ENCODE measurements at places on chromosomes 7 and 10.

DNA sequence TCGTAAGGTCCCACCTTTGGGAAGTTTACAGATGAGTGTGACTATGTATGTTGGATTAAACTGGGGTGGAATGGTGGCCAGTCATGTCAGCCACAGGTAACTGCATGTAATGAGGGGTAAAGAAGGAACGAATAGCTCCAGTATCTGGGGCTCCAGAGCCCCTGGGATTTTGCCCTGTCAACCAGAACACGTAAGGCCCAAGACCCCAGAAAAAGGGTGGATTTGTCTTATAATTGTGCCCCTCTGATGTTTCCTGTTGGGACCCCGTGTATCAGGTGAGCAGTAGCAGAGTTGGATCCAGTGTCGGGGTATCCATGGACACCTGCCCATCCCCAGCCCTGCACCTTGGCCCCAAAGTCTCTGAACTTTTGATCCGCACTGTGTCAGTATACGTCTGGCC lies 76.9 kb downstream of the ADARB2 start:
- no peak for DNase-seq

DNA sequence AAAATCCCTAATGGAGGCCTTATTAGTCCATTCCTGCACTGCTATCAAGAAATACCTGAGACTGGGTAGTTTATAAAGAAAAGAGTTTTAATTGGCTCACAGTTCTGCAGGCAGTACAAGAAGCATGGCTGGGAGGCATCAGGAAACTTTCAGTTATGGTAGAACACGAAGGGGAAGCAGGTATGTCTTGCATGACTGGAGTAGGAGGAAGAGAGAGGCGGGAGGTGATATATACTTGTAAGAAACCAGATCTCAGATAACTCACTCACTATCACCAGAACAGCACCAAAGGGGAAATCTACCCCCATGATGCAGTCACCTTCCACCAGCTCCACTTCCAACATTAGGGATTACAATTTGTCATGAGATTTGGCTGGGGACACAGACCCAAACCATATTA lies 35.8 kb downstream of the GNAI1 start:
- DNase-seq = no peak

GRCh38 chr7:133056370-133057238 lies 25.3 kb downstream of the CHCHD3 start:
- DNase-seq = no peak

GRCh38 chr10:114346176-114347031 lies 57.9 kb downstream of the AFAP1L2 start:
- DNase-seq = no peak

- no peak for DNase-seq
Measured at GRCh38 chr7:42907316-42907715, 4.6 kb downstream of the C7orf25 start.

- DNase-seq = no peak
Measured at GRCh38 chr10:14918964-14919363, 34.9 kb downstream of the DCLRE1C start.

DNA sequence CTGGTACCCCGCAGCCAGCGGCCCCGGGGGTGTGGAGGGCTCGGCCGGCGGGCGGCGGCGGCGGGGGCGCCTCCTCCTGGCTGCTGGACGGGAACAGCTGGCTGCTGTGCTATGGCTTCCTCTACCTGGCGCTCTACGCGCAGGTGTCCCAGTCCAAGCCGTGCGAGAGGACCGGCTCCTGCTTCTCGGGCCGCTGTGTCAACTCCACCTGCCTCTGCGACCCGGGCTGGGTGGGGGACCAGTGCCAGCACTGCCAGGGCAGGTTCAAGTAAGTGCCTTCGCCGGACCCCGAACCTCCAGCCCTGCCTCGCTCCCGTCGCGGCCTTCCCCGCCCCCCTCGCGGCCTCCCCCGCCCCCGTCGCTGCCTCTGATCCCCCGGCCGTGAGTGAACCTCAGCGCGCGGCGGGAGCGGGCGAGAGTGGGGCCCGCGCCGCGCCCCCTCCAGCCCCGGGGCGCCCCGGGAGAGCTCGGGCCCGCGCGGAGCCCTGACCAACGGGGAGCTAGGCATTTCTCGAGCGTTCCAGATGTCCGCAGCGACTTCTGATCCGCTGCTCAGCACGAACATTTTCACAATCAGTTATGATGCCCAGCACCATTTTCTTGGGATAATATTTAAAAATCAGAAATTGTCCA lies 727 bp downstream of the ATRNL1 start:
- DNase-seq = no peak

DNA sequence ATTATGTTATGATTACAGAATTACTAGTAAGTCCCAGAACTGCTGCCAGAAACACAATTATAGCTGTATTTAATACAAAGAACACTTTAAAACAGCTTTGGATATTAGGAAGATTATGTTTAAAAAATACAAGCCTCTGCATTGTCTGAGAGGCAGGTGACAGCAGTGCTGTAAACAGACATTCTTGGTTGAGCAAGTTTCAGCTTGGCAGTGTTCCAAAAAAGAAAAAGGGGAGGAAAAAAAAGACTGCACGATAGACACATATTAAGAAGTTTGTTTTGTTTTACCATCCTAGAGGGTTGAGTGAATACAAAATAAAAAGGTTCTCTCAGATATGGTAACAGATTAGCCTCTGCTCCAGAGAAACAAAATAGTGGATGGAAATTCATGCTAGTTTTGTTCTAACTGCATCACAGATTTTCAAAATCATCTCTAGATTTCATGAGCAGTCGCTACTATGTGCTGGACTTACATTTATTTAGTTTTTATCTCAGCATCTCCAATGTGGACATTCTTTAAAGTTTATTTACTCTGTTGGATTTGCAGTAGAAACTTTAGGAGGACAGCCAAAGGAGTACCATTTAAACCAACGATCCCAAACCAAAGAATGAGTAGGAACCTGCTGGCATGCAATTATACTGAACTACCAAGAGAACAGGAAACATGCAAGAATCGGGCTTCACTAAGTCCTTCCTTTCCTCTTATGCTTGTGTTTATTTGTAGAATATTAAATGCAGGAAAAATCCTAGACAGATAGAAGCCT lies 9.0 kb downstream of the FAM204A start:
- no peak for DNase-seq

DNA sequence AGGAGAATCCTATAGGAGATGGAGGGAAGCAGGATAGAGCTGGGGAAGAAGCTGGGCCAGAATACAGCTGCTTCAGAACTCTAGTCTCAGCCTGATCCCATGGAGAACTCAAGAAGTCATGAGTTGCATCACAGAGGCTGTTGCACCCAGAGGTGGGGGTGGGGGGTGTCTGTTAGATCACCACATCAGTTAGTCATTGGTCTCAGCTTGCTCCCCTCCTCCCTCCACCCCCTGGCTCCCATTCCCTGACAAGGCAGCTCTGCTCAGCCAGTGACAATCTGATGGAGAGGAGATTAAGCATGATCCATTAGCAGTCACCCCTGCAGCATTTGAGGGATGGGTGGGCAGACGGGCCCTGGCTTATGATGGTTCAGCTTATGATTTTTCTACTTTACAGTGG lies 58.4 kb upstream of the FGL2 start:
- no peak for DNase-seq

DNA sequence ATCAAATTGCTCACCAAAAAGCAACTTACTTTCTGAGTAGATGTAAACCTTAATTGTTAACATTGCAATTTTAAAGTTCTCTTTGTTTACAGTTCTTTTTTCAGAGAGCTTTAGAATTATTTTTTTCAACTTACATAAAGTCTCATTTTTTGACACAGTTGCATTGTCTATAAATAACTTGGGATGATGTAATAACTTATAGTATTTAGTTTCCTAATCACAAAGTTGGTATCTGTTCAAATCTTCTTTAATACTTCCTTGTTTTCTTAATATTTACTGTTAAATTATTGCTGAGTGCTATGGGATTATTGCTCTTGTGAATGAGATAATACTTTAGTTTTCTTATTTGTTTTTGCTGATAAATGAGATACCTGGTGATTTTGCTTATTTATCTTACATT lies 18.9 kb upstream of the SUV39H2 start:
- no peak for DNase-seq

DNA sequence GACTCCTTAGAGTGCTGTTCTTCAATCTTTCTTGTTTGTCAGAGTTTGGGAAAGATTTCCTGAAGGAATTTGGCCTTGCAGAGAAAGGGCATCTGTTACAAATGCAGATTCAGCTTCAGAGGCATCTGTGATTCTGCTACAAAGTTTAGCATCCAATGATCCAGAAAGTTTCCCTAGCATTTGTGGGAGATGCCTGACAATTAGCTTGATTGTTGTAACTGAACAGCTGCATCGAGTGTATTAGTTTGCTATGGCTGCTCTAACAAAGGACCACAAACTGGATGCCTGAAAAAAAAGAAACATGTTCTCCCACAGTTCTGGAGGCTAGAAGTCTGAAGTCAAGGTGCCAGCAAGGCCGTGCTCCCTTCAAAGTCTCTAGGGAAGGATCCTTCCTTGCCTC lies 365.1 kb downstream of the GRID1 start:
- no peak for DNase-seq

DNA sequence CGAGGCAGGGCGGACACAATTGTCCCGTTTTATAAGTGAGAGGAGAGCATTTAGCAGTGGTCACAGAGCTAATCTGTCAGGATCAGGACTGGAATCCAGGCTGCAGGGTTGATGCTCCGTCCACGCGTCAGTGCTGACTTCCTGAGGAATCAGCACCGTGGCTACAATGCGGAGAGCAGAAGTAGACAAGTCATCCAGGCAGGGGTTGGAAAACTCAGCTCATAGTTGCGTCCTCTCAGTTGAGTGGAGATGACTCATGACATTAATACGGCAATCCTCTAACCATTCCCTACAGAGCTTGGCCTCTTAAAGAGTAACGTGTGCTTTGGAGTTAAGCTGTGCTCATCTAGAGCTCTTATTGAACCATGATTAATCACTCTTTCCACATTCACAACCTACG lies 17.1 kb upstream of the HTR5A start:
- DNase-seq = no peak

GRCh38 chr7:1671594-1672451 lies 1.7 kb downstream of the ELFN1 start:
- DNase-seq = no peak

DNA sequence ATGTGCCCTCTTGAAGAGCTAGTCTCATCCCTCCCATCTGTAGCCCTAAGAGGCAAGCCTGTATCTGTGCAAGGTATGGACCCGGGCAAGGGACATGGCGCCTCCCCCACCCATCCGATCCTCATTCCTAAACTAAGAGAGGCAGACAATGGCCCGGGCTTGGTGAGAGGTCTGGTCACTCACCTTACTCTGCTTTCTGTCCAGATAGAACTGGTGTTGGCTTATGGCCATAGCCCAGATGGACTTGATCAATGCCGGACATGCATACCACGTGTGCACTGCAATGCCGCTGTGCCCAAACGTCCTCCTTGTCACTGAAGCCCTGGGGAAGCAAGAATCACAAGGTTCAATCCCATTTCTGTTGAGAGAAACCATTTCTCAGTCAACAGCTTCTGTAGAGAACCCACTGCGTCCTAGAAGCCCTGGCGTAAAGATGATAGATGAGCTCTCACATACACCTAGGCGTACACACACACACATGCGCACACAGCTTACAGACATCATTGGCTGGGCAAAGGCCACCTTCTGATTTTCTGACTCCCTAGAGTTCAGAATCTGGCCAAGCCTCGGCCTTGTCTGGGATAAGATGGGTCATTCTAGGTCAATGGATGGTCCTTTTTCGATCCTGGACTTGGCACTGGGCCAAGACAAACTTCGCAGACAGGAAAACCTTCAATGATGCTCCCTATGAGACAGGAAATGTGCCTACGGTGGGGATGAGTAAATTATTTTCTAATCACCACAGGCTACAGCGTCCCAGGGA lies 114.6 kb downstream of the PRPF18 start:
- DNase-seq = no peak

- no peak for DNase-seq
Measured at GRCh38 chr10:117830205-117830604, 216.5 kb downstream of the RAB11FIP2 start.

DNA sequence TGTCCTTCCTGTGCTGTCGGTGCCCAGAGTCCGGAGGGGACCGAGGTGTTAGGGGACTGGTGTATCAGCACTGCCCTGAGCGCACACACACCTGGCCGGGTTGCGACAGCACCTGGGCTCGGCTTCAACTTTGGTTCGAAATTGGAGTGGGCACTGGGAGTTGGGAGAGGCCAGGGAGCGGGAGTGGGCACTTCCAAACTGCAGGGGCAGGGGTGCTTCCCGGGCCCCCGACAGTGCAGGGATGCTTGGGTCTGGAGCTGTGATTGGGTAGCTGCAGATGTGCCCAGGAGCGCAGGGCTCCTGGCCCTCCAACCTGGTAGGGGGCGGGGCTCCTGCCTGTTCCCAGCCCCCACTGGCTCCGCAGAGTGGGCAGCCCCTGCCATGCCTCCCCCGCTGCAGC lies 7.7 kb downstream of the BBS9 start:
- DNase-seq = no peak

- no peak for DNase-seq
Measured at GRCh38 chr10:119642556-119643111, 8.5 kb upstream of the BAG3 start.

- DNase-seq = no peak
Measured at GRCh38 chr7:113247198-113247597, 128.8 kb upstream of the SMIM30 start.

GRCh38 chr10:104246976-104247375 lies 7.7 kb upstream of the GSTO1 start:
- no peak for DNase-seq

DNA sequence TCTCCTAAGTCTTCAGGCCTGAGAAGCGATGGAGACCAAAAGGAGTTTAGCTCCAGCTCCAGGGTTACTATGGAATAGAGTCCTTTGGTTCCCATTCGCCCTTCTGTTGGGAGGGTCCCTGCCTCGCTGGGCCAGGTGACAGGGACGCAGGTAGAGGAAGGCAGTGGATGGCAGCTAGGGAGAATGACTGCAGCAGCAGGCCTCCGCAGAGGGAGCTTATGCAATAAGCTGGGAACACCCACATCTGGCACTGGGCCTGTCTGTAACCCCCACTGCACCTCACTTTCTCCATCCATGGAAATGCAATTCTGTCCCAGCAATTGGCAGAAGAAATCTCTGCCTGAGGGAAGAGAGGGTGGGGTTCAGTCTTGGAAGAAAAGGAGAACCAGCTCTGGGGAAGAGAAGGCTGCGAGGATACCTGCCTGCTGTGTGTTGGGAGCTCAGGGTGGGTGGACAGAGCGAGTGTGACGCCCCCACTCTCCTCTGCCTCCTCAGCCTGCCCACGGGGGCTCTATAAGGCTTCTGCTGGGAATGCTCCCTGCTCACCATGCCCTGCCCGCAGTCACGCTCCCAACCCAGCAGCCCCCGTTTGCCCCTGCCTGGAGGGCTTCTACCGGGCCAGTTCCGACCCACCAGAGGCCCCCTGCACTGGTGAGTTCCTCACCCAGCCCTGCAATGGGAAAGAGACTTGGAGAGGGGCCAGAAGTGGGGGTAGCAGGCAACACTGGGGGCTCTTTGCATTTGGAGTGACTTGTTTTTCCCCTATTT lies 10.3 kb downstream of the EPHB6 start:
- DNase-seq = no peak

- DNase-seq = no peak
Measured at GRCh38 chr10:86698207-86698940, 30.1 kb downstream of the LDB3 start.

All from NCI-H187 treated with DMSO at 0.1 percent for 48 hours (cell line).